ENCODE measurements at places on chromosomes 6 and 20.
A peak's percentile ranks its signal among the peaks of the same experiment; 100 is the strongest.

- DNase-seq = no peak
Observed at GRCh38 chr6:140105857-140106256, 731.4 kb upstream of the CITED2 start.

- peak; percentile 6 for DNase-seq
Observed at GRCh38 chr6:41074692-41075436, 2.1 kb downstream of the NFYA start.

GRCh38 chr6:50986319-50986718 lies 167.6 kb downstream of the TFAP2B start:
- DNase-seq = no peak

- DNase-seq = no peak
Observed at GRCh38 chr6:108737594-108738546, 110.4 kb upstream of the ARMC2 start.

DNA sequence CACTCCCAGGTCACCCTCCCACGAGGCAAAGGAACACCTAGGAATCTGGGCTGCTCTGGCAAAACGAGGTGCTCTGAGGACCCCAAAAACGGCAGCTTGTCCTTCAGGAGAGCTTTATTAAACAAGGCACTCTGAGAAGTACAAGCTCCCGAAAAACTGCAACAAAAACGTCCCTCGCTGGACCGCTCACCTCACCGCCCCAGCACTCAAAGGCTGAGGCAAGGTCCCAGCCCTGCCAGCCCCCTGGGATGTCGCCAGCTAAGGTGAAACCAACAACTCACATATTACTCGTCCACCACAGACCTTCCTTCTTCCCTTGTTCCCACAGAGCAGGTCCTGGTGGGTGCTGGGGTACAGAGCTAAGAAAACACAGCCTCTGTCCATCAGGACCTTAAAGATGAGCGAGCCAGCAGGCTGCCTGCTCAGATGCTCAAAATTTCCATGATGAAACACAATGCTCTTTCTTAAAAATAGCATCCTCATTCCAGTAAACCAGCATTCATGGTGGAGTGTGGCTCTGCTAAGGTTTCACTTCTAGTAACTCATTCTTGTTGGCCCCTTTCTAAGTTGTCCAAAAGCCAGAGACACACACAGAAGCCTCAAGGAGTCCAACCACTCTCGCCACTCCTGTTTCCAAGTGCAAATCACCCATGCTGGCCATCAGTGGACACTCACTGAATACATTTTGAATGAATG lies 35.9 kb downstream of the ATP9A start:
- peak; percentile 40 for DNase-seq

DNA sequence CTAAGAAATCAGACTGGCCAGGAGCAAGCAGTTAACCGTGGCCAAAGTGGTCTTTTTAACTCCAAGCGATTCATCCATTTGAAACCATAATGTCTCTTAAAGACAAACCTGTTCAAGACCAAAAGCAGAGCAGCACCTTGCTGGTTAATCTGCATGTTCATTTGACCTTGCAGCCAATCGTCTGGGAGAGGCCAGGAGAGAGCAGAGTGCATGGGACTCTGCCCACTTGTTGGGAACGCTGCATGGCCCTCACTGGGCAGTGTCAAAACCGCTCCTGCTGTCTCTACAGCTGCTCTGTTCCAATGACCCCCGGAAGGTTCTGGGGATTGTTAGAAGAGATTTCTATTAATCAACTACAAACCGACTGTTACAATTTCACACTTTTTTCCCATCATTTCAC lies 79.6 kb downstream of the OLIG3 start:
- no peak for DNase-seq

DNA sequence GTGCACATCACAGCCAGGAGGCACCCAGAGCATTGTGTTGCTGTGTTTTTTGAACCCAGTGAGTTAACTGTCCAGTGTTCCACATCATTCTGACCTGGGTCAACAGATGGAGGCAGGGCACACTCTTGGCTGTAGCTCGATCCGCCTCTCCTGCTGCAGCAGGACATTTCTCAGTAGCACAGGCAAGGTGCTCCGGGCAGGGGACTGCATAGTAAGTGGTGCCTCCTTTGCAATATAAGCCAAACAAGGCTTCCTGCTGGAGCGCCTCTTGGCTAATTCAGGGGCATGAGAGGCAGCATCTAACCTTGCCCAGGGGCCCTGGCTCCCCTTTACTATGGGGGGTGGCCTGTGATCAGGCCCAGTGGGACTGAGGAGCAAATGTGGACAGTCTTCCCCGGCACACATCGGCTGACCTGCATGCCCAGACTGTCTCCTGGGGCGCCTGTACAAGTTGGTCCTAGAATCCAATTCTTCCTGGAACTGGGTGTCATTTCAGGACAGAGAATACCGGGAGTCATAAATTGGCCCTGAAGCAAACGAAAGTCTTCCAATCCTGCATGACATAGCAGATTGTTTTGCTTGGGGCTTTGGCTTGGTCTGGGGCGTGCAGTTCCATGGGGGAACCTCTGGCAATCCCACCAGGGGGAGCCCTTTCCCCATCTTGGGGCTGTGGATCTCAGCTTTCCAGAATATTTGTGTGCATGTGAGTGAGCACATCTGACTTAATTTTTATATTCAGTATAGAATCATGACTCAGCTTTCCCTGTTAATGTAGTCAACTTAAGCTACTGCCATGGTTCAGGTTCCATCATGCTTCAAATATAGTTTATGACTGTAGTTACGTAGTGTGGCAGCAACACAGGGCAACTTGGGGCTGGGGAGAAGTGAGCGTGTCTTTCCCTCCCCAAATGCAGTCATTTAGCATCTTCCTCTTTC lies 56.0 kb upstream of the DDR1 start:
- peak; percentile 57 for DNase-seq

DNA sequence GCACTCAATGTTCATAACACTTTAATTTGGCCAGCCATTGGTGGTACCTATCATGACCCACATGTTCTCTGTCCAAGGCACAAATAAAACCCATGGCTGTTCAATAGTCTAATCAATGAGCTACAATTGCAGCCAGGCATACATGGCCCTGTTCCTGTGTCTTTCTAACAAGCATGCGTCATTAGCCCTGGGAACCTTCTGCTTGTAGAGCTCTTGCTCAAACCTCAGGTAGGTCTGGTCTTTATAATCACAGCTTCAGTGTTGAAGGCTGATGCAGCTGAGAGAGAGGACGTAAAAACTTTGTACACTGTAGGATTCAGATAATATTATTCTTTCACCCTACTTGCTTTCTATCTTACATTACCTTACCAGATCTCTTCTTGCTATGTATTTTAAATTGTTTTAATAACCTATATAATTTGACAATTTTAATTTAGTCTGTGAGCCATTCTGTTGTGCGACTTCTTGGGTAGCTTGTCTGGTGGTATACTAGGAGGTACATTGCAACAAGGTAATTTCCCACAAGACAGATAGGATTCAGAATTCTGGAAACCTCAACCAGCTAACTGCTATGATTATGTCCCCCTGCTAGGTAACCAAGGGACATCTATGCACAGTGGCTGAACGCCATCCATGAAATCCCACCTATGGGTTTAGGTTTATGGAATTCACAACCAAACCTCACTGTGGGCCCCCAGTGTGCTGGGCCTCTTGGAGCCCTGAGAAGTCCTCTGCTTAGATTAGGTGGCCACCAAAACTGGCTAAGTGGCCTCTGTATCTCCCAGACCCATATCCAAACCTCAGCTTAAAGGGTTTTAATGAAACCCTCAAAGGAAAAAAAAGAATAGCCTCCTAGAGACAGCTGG lies 55.4 kb upstream of the RIPOR2 start:
- no peak for DNase-seq

DNA sequence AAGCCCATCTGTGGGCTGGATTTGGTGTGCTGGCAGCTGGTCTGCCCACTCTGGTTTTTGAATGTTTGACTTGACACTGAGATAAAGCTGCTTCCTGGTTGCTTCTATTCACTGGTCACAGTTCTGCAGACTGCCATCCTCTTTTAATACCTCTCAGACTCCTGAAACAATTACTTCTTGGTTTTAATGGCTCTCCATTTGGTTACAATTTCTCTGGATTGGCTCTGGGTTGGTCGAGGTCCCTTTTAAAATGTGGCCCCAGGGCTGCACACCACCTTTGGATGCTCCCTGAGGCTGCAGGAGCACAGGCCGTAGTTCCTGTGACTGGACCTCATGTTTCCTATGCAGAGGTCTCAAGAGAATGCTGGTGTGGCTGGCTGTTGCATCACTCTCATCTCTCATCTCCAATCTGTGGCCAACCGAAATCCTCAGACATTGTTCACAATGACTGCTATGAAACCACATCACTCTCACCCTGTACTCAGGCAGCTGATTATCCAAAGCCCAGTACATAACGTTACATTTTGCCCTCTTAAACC lies 98.5 kb downstream of the INSM1 start:
- no peak for DNase-seq

DNA sequence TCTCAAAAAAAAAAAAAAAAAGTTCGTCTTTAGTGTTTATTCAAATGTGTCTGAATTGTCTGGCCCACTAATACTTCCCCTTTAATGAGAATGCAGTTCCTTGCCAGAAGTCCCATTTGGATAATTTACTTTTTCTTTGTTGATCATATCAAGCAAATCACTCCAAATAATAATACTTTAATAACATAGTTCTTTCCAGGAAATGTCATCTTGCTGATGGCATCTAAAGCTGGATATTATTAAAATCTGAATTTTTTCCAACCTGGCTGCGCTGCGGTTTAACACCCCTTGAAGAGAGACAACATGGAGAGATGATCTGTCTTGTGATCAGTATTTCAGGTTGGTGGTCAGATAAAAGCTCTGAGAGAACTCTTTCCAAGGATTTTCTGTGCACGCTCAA lies 111.2 kb upstream of the CNKSR3 start:
- no peak for DNase-seq

GRCh38 chr6:27672113-27672799 lies 199.4 kb upstream of the ZNF184 start:
- peak; percentile 4 for DNase-seq

DNA sequence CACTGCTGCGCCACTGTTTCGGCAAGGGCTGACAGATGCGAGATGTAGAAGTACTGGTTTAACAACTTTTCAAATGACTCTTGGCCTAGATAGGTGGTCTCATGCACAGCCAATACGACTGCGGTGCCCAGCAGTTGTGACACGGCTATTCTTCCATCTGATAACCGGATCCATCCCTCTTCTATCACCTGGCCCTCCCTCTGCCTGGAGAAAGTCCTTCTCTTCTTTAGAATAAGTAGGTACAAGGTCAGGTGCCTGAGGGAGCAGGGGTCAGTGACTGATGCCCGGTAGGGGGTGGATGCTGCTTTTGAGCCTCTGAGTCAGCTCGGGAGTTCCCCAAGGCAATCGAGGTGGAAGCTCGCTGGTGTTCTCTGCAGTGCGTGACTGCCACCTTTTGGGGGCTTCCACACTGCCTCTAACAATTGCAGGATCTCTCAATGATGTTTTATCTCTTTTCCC lies 166.8 kb upstream of the GRIK2 start:
- DNase-seq = no peak

- DNase-seq = no peak
Observed at GRCh38 chr6:156774863-156775405, 2.2 kb upstream of the ARID1B start.

GRCh38 chr6:43506667-43507471 lies 3.3 kb downstream of the LRRC73 start:
- DNase-seq = peak; percentile 44

- DNase-seq = no peak
Observed at GRCh38 chr6:11198663-11199603, 33.5 kb downstream of the NEDD9 start.

DNA sequence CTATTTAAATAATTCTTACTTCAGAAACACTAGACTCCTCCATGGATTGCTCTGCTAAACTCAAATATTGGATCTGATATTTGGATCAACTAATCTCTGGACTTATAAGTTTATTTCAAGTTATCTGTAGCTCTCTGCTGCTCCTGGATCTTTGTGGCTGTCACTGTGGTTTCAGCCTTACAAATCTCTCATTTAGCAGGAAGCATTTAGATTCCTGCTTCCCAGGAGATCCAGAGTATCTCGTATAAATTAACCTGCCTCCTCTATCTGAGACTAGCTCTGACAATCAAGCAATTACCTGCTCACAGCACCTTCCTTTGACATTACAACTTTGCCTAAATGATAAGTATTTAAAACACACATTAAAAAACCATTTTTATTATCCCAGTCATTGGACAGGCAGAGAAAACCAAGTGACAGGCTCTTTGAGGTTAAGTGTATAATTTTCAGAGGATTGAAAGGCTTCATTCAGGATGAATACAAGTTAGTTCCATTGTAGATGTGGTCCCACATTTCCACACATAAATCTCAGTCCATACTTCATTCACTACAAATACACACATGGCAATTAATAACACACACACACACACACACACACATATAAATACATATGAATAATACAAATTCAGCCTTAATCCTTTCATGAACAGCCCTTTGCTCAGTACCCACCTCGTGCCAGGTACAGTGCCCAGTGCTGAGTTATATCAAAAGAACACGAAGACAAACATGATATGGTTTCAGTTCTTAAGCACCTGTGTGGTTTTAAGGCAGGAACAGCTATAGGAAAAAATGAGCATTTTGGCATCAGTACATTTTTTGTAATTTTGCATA lies 55.5 kb upstream of the PLCB1 start:
- no peak for DNase-seq

DNA sequence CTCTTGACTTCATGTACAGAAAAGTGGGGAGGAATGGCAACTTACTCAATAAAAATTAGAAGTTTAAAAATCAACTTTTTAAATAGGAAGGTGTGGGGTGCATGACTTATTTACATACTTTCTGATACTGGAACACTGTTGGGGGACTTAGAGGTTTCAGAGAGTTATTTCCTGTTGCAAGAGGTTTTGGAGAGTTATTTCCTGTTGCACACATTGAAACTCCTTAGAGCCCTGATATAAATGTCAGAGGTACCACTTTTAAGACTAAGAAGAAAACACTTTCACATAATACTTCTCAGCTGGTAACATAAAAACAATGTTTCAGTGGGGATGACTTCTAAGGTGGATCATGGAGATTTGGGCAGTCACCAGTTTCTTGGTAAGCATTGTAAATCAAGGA lies 579.9 kb downstream of the MMUT start:
- DNase-seq = no peak

- DNase-seq = no peak
Observed at GRCh38 chr6:16324606-16325225, 86.3 kb downstream of the GMPR start.

DNA sequence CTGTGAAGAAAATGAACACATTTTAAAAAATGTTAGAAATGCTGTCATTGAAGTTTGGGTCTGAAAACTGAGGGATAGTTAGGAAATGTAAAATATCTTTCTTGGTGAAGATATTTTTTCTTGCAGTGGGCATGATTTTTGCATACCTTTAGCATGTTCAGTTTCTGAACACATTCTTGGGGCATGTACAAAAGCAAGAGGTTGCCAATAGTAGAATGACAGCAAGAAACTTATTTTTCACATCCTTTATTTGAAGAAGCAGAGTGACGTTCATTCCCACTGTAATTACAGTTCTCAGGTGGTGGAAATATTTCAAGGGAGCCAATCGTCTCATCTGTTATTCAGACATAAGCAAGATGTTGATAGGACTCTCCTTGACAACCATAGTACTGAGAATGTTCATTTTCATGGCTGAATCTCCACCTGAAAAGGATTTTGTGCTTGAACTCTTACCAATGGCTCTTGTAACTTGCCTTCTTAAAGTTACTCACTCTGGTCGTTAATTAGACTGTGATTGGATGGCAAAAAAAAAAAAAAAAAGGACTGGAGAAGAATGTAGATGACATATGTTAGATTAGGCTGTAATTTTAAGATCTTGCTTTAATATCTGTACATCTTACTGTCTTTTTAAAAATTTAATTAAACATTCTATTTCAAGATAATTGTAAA lies 74.4 kb downstream of the DOK5 start:
- no peak for DNase-seq

- DNase-seq = no peak
Observed at GRCh38 chr6:139019722-139020121, 8.8 kb upstream of the ABRACL start.
